ENCODE measurements at places on chromosomes 16 and 17.

DNA sequence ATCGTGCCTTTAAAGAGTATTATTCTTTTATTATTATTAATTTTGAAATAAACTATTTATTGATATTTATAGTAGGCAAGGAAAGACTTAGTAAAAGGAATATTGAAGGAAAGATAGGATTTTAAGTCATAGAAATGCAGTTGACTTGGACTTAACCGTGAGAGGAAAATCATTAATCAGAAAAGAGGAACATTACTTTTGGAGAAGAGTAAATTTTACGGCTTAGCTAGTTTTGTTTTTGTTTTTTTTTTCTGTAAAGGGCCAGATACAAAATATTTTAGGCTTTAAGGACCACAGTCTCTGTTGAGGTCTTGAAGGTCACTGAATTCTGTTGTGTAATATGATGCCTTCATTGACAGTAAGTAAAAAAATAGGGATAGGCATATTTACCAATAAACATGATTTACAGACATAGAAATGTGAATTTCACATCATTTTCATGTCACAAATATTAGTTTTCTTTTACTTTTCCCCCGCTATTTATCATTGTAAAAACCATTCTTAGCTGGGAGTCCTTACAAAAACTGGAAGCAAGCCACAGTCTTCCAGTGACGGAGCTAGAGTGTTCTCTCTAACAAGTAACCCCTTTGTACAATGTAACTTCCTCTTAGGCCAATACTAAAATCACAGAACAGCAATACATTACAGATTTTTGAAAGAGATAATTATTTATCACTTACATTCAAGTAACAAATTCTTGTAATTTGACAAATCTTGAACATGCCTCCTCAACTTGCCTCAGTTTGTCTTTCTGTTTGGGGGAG lies 2.3 kb upstream of the KCNJ16 start:
- DNase-seq, result peak; percentile 51

DNA sequence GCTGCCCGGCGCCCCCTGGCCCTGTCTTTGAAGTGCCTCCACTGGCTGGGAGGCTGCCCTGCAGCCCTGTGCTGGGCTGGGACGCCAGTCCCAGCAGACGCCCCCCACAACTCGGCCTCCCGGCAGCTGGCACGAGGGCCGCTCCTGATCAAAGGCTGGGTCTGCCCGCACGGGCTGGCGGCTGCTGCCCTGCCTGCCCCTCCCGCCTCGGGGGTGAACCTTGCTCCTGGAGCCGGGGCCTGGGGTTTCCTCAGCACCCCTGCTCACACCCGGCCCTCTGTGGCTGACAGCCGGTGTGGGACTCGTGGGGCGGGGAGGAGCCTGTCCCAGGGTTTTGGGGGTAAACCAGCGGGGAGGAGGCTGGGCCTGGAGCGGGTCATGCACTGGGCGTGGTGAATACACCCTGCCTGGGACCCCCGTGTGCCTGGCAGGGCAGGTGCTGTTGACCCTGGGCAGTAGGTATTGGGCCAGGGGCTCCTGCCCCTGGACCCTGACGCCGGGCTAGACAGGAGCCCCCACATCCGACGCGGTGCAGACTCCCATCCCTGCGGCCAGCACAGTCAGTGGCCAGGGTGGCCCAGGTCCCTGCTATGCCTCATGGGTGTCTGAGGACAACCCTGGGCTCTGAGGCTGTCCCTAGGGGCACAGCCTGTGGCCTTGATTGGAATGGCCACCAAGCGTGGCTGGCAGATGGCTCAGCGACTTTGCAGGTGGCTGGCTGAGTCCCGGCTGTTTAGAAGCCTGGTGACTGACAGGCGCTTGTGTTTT lies 21.7 kb downstream of the CENPX start:
- no peak for DNase-seq

GRCh38 chr16:183005-183404 lies 2.7 kb downstream of the HBQ1 start:
- DNase-seq, result no peak

- peak; percentile 22 for DNase-seq
Observed at GRCh38 chr17:27993723-27994310, 48.7 kb upstream of the NLK start.

DNA sequence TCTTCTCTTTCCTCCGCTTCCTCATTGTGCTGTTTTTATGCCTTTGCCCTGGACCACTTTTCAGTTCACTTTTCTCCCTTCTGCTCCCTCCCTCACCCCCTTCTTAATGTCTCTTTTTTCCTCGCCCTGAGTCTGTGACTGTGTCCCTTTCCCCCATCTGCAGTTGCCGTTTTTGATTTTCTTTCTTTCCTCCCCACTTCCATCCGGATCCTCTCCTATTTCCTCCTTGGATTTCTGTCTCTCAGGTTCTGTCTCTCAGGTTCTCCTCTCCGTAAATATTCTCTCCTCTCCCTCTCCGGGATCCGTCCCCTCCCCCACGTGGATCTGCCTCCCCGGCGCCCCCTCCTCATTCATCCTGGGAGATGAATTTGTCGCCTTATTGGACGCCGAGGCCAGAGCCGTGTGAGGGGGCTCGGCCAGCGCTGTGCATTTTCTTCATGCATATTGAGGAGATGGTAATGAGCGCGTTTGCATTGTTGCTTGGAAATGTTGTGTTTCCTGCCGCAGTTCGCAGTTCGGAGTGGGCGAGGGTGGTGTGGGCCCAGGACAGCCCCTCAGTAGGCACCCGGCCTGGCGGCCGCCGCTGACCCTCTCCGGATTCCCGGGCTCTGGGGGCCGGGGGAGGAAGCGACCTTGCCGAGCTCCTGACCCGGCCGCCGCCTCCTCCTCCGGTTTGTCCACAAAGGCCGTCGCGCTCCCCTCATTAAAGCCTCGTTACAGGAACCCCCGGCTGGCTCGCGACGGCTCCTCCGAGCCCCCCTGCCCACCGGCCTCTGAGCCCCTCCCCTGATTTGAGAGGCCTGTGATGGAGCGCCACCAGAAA lies 4.5 kb upstream of the IRX3 start:
- DNase-seq, result no peak

- DNase-seq, result no peak
Observed at GRCh38 chr17:70872103-70872502, 702.8 kb downstream of the KCNJ2 start.

- DNase-seq, result no peak
Observed at GRCh38 chr17:72120642-72121163, at the start of gene SOX9. Gene SOX9, plus strand, starts transcription at chr17:72121020. Its CDS starts 372 bp downstream, at chr17:72121392.

GRCh38 chr16:12341423-12341822 lies 364.9 kb downstream of the SNX29 start:
- DNase-seq, result no peak

- peak; percentile 77 for DNase-seq
Observed at GRCh38 chr17:50550661-50551432, 3.9 kb downstream of the SPATA20 start.

GRCh38 chr17:59829217-59830006 lies 63.3 kb downstream of the TUBD1 start:
- DNase-seq, result peak; percentile 61

- DNase-seq, result no peak
Observed at GRCh38 chr17:66306446-66306845, 4.0 kb downstream of the PRKCA start.

- no peak for DNase-seq
Observed at GRCh38 chr17:69314246-69315065, 12.5 kb downstream of the ABCA5 start.

GRCh38 chr16:24309258-24310142 lies 53.4 kb downstream of the CACNG3 start:
- DNase-seq, result no peak

- no peak for DNase-seq
Observed at GRCh38 chr16:19805459-19806162, 79.0 kb downstream of the GPRC5B start.

DNA sequence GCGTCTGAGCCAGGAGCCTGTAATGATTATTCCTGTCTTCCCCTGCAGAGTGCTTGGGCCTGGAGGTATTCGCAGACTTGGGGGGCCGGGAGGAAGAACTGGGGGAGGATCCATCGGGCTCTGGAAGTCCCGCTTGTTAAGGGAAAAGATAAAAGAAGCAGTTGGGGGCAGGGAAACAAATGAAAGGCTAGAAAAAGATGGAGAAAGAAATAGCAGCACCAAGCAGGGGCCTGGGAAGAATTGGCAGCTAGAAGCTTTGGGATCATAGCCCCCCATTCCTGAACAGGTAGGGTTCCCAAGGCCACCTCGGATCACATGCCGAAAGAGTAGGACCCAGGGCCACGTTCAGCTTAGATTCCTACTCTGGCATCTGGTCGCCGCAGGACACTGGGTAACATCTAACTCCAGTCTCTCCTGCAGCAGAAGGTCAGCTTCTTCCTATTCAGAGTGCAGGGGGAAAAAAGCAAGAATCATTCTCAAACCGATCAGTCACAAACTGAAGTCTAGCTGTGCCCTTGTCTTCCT lies 23.6 kb downstream of the ADAM11 start:
- DNase-seq, result no peak

GRCh38 chr17:46869296-46869695 lies 17.9 kb downstream of the WNT9B start:
- no peak for DNase-seq

GRCh38 chr17:27323538-27324215 lies 29.8 kb downstream of the WSB1 start:
- peak; percentile 48 for DNase-seq

DNA sequence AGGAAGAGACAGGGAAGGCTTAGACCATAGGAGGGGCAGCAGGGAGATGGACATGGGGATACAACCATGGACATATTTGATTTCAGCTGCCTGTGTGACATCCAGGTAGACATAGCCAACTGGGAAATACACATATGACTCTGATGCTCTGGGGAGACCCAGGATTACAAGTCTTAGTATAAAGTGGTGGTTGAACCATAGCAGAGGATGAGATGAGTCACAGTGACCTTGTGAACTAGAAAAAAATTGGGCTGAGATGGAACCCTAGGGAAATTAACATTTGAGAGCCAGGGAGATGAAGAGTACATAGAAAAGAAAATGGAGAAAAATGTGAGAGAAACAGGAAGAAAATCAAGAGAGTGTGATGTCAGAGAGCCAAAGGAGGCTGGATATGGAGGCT lies 10.2 kb downstream of the MARCHF10 start:
- no peak for DNase-seq

DNA sequence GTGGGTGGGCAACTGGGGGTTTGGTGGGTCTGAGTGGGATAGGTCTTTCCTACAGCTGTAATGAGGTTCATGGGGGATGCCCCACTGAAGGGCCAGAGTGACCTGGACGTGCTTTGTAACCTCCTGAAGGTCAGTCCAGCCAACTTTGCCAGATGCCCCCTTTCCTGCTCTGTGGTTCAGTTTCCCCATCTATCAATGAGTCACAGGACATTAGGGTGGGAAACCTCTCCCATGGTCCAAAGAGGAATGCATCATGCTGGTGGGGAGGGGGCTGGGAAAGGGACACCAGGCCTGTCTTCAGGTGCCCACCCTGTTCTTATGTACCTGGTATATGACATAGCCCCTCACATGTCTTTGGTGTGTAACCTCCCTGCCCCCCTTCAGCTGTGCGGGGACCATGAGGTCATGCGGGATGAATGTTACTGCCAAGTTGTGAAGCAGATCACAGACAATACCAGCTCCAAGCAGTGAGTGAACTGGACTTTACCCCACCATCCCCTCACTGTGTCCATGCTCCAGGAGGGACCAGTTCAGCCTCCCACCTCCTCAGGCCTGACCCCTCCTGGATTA lies 24.0 kb upstream of the ALKBH5 start:
- DNase-seq, result no peak

GRCh38 chr16:87367529-87367928 lies 16.0 kb downstream of the FBXO31 start:
- no peak for DNase-seq

GRCh38 chr17:16371742-16372141 lies 9.1 kb upstream of the UBB start:
- DNase-seq, result peak; percentile 79

DNA sequence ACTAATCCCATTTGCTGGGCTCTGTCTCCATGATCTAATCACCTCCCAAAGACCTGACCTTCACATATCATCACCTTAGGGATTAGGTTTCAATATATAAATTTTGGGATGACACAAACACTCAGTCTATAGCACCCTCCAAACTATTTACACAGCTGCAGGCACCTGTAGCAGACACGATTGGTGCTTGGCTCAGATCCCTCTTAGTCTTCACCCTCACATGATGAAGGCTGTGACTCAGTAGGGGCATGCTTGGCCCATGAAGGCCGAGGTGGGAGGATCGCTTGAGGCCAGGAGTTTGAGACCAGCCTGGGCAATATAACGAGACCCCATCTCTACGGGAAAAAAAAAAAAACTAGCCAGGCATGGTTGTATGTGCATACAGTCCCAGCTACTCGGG lies 73.5 kb downstream of the HS3ST2 start:
- DNase-seq, result no peak

GRCh38 chr17:6429266-6429665 lies 5.7 kb downstream of the AIPL1 start:
- no peak for DNase-seq

DNA sequence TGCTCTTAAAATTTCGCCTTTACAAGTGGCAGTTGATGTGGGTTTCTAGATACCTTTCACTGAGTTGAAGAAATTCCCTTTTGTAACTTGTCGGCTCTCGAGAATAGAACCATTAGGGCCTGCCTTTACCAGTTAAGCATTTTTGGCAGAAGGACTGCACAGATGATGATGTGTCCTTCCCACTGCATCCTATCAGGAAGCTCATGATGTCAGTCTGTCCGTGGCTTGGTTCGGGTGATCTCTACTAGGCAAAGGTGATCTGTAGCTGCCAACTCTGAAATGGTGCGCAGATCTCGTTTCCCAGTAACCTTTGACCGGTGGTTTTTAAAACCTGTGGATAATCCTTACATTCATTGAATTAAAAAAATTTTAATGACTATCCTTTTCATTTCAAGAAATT lies 49.7 kb downstream of the ZNRF1 start:
- no peak for DNase-seq

DNA sequence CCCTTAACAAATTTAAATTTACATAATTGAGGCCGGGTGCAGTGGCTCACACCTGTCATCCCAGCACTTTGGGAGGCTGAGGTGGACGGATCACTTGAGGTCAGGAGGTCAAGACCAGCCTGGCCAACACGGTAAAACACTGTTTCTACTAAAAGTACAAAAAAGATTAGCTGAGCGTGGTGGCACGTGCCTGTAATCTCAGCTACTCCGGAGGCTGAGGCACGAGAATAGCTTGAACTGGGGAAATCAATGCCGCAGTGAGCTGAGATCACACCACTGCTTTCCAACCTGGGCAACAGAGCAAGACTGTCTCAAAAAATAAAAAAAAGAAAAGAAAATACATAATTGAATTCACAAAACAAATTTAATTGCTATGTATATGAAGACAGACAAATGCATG lies 56.3 kb upstream of the KIFC3 start:
- DNase-seq, result no peak

DNA sequence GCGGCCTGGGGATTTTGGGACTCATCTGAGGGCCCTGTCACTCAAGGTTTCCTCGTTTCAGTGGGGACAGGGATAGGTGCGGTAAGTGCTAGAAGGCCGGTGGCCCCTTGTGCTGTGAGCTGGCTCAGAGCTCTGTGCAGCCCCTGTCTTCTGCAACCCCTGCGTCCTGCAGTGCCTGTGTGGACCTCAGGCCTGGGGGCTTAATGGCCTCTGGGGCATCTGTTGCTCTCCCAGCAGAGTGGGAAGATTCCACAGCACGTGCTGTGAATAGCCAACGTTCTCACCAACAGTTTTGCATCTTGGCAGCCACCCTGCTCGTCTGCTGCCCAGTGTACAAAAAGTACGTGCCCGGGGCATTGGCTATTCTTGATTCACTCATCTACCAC lies 4.9 kb downstream of the FOXC2 start:
- no peak for DNase-seq

GRCh38 chr16:81181013-81181720 lies 57.3 kb upstream of the BCO1 start:
- peak; percentile 58 for DNase-seq
